ENCODE measurements at places on chromosomes 1 and 21. TPM values are rescaled to one million over a fixed set of nuclear protein-coding genes. Genes with fewer than 3 reads are reported as not detected.

DNA sequence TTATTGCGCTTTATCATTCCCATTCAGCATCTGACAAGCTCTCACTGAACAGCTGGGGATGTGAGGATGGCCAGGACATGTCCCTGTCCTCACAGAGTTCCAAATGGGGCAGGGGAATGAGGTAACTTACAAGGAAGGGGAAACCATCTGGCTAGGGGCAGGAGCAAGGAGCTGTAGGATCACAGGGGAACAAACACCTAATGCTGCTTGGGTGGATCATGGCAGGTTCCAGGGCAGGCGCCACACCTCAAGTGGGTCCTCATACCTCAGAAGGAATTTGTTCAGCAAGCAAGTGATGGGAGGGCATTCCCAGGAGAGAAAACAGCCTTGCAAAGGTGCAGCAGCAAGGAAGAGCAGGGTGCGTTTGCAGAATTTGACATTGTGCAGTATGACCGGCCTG, 35.1 kb upstream of the GRIK3 start:
- H3K36me3 ChIP-seq = no peaks in the 10 kb centered on the region
- H3K27ac ChIP-seq = no peak overlapping the region
- peaks cover 9% of the 10 kb centered on the region for H3K27me3 ChIP-seq
- H3K4me1 ChIP-seq = no peaks in the 10 kb centered on the region

GRCh38 chr1:175443332-175443731, 250.8 kb upstream of the KIAA0040 start:
- no peaks in the 10 kb centered on the region for H3K36me3 ChIP-seq
- no peak overlapping the region for H3K4me3 ChIP-seq
- peaks cover 6% of the 10 kb centered on the region for H3K27me3 ChIP-seq
- no peaks in the 10 kb centered on the region for H3K4me1 ChIP-seq

DNA sequence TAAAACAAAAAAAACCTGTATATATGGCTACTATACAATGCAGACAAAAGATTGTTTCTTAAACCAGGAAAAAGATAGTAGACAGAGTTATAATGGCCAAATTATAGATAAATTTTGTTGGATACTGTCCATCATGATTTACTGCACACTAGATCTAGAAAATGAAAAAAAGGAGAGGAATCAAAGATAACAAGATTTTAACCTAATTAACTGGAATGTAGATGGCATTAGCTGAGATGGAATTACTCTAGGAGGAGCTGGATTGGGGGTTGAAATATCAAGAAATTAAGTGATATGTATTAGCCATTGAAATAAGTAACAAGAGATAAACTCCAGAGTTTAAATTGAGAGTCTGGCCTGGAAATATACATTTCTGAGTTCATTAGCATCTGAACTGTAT, 1489.1 kb downstream of the PLA2G4A start:
- H3K4me1 ChIP-seq = no peaks in the 10 kb centered on the region
- no peak overlapping the region for H3K4me3 ChIP-seq
- no peak for DNase-seq
- H3K36me3 ChIP-seq = no peaks in the 10 kb centered on the region
- no peaks in the 10 kb centered on the region for H3K27me3 ChIP-seq

GRCh38 chr1:243549791-243550190, 293.9 kb downstream of the SDCCAG8 start:
- no peaks in the 10 kb centered on the region for H3K4me1 ChIP-seq
- H3K36me3 ChIP-seq = peaks cover 21% of the 10 kb centered on the region
- H3K4me3 ChIP-seq = no peak overlapping the region
- H3K27ac ChIP-seq = no peak overlapping the region
- no peak for DNase-seq
- no peaks in the 10 kb centered on the region for H3K27me3 ChIP-seq

DNA sequence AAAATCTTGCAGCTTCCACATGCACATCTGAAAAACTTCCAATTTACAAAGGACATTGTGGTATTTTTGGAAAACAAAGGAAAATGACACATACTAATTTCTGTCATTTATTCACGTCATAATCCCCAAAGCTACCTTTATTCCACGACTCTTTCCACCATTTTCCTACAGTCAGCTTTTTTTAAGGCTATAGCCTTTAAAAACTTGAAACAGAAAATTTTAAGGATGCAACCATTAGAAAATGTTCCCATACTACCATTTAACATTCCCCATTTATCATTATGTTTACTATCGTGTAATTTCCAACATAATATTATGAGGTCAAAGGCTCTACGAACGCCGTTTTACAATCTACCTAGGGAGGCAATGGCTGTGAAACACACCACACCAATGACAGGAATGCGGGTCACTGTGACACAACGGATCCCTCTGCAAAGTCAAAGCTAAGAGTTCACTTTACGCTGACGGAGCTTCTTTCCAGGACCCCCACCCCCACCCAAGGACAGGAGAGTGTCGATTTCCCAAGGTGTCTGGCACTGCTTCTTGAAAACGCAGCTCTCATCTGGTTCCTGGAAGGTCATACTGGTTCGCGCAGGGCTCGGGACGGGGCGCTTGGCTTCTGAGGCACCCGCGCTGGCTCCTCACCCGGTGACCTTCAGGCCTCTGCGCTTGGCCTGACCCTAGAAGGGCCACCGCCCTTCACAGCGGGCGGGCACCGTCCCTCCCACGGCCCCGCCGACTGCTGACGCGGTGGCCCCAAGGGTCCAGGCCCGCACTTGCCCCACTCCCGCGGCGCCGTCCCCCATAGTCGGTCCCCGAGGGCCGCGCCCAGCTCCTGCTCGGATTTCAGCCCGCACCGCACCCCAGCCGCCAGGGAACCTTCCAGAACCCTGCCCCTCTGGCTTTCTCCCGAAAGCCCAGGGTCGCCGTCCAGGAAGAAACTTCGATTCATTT, 50.5 kb upstream of the ATF3 start:
- no peak for DNase-seq
- H3K27me3 ChIP-seq = peaks cover 12% of the 10 kb centered on the region
- peak overlapping the region; percentile 55 for H3K27ac ChIP-seq
- H3K4me3 ChIP-seq = peak overlapping the region; percentile 65

- H3K36me3 ChIP-seq = peaks cover 30% of the 10 kb centered on the region
- H3K27ac ChIP-seq = no peak overlapping the region
- DNase-seq = no peak
- peaks cover 11% of the 10 kb centered on the region for H3K27me3 ChIP-seq
- no peak overlapping the region for H3K4me3 ChIP-seq
These were observed 6.3 kb downstream of the ASPM start for GRCh38 chr1:197140121-197140520.

DNA sequence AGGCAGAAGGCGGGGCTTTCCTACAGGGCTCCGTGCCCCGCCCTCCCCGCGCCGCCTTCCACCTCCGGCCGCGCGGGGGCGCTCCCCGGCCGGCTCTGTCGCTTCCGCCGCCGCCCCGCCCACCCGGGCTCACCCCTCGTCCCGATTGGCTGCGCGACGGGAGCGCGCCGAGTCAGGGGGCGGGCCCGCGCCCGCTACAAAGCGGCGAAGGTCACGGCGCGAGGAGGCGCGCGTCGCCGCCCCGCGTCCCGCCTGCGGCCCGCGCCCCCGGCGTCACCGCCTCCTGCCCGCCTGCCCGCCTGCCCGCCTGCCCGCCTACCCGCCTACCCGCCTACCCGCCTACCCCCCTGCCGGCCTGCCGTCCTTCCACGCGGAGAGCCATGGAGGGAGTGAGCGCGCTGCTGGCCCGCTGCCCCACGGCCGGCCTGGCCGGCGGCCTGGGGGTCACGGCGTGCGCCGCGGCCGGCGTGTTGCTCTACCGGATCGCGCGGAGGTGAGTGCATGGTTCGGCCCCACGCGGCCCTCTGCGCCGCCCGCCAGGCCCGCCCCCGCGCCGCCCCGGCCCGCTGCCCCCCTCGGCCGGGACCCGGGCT, at the start of gene TMEM201:
Gene TMEM201, plus strand, starts transcription at position 361 of the 593 bp plus-strand sequence. Its CDS starts 20 bp downstream, at position 381.
- peaks cover 13% of the 10 kb centered on the region for H3K36me3 ChIP-seq
- peak; percentile 95 for DNase-seq
- H3K4me3 ChIP-seq = peak within 1 kb of the TSS; percentile 84
- peak within 1 kb of the TSS; percentile 75 for H3K27ac ChIP-seq
- peaks cover 32% of the 10 kb centered on the region for H3K4me1 ChIP-seq

GRCh38 chr1:186206048-186206570, 168.9 kb downstream of the TPR start:
- H3K36me3 ChIP-seq = no peaks in the 10 kb centered on the region
- no peak for DNase-seq
- H3K27me3 ChIP-seq = peaks cover 51% of the 10 kb centered on the region
- H3K4me1 ChIP-seq = peaks cover 13% of the 10 kb centered on the region
- H3K4me3 ChIP-seq = no peak overlapping the region
- H3K27ac ChIP-seq = no peak overlapping the region

ASCL5 gene
- 0.36 TPM for total RNA-seq

NUDT4B gene
- total RNA-seq = not detected

TTF2 gene
- total RNA-seq = 126 TPM

TMEM82 gene
- total RNA-seq = not detected

VAMP4 gene
- 6.1 TPM for total RNA-seq
